ENCODE measurements at places on chromosomes 13 and 19.
A peak's percentile ranks its signal among the peaks of the same experiment; 100 is the strongest.

DNA sequence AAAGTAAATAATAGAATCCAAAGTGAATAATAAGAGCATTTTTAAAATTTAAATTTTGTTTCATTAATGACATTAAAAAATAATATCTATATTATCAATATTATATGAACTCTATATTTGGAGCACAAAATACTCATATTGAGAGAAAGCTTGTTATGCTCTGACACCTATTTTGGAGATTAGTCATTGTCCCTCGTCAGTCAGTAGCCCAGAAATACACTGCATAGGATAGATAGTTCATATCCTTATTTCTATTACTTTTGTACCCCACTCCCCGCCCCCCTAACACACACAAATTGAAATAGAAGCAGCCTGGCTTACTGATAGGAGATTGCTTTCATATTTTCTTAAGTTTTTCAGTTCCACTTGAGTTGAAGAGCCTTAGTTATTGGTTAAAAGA is 652.8 kb downstream of the PCDH9 start:
- DNase-seq, result no peak

GRCh38 chr19:11111117-11111770 is 22.0 kb downstream of the LDLR start:
- no peak for DNase-seq

DNA sequence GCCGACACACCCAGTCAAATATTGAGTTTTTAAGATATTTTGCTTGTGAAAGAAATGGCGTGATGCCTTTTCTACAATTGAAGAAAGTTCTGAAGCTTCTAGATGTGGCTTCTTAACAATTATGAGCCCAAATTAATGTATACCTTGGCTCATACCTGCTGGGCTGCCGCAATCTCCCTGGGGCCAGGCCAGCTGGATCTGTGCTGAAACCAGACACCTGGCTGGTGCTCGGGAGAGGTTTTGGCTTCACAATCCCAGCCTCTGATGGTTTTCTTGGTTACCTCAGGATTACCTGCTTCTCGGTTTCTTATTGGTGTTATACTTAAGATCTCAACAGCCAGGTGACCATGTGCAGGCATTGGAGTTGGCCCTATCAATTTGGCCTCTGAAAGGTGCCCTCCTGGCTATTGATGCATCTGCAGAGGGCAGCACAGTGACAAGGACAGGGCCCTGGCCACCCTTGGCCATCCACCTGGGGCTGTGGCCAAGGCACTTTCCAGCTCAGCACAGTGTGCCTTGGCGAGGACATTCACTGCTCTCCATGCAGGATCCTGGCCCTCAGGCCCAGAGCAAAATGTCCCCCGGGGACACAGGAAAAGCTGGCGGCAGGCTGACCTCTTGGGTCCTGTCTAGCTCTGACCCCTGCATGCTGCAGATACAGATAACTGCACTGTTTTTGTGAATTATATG is 305.0 kb downstream of the ZNF536 start:
- DNase-seq, result no peak

GRCh38 chr19:49957262-49957915 is 3.6 kb downstream of the SIGLEC11 start:
- DNase-seq, result no peak

DNA sequence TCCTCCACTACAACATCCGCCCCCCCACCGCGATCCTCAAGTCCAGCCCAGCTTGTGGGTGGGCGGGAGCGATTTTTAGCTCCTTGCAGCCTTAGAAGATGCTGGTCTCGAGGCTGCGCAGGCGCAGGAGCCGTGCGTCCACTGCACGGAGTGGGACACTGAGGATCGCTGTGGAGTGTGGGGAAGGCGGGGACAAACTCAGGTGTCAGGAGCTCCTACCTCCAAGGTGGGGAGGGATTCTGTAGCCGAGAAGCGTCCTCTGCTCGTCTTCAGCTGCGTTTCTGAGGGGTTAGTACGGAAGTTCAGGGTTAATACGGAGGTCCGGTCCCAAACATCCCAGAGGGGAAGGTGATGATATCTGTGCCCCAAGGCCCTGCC is at the start of gene RTBDN:
TSS of gene RTBDN (minus strand) at position 14 of the 378 bp plus-strand sequence. CDS start 4,600 bp downstream, outside the sequence.
- DNase-seq, result no peak

DNA sequence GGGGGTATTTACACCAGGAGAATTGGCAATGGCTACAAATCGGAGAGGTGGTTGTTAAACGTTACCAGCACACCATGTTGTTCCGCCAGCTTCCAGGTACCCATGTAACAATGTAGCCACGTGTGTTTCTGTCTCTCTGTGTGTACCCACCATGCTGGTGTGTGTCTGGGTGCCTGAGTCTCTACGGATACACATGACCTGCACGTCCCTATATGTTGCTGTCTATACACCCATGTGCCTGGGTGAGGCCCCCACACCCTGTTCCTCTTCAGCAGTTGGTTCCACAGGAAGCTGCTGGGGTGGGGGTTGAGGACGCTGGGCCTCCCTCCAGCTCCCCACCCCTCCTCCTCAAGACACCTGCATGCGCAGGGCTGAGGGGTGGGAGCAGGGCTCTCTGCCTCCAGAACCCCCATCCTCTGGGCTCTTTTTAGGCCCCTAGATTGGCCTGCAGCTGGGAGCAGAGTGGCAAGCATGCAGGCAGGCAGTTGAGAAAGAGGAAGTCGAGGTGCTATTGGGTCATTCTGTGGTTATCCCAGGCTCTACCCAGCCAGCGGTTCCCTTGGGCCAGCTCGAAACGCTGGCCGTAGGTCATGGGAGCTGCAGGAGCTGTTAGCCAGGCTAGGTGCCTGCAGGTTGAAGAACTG is at the start of gene ARHGEF18:
TSS of gene ARHGEF18 (plus strand) at position 351 of the 644 bp plus-strand sequence. CDS start 13,954 bp downstream, outside the sequence.
- peak; percentile 38 for DNase-seq

DNA sequence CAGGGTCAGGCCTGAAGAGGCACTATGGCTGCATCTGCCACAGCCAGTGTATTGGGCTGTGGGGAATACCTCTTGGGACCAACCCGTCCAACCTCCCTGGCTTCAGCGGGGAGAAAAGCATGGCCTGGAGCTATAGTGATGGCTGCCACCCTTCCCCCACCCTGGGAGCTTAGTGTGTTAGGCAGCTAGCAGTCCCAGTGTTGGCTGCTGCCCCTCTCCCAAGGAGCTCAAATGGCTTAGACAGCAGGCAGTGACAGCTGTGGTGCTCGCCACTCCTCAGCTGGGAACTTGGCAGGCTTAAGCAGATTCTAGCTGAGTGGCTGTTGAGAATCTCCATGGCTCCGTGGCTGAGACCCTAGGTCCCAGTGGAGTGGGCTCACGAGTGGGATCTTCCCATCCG is 19.7 kb downstream of the ACOD1 start:
- DNase-seq, result no peak

- DNase-seq, result no peak
Observed at GRCh38 chr13:104411141-104411765, 1345.0 kb upstream of the SLC10A2 start.

GRCh38 chr13:99553033-99553432 is 51.8 kb downstream of the TM9SF2 start:
- no peak for DNase-seq

- no peak for DNase-seq
Observed at GRCh38 chr19:23554548-23554947, 132.5 kb downstream of the ZNF675 start.

DNA sequence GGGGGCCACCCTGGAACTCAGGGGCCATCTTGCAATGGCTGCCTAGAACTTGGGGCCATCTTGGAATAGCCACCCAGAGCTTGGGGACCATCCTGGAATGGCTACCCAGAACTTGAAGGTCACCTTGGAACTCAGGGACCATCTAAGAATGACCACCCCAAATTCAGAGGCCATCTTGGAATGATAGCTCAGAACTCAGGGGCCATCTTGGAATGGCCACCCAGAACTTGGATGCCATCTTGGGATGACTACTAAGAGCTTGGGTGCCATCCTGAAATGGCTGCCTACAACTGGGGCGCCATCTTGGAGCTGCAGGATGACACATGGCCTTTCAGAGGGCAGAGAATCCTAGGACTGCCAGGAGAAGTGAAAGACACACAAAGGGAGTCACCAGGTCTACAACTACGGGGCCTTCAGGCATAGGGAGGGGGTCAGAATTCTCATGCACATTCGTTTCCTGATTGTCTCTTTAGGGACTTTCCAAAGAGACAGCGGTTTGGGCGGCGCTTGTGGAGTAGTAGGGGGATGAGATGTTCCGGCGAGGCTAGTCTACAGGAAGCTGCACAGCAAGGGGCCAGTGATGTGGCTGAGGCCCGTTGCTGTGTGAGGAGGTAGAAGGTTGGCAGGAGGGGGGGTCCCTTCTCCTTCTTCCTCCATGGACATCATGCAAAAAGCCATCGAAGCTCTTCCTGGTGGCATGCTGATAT is 125.0 kb downstream of the IER2 start:
- no peak for DNase-seq

DNA sequence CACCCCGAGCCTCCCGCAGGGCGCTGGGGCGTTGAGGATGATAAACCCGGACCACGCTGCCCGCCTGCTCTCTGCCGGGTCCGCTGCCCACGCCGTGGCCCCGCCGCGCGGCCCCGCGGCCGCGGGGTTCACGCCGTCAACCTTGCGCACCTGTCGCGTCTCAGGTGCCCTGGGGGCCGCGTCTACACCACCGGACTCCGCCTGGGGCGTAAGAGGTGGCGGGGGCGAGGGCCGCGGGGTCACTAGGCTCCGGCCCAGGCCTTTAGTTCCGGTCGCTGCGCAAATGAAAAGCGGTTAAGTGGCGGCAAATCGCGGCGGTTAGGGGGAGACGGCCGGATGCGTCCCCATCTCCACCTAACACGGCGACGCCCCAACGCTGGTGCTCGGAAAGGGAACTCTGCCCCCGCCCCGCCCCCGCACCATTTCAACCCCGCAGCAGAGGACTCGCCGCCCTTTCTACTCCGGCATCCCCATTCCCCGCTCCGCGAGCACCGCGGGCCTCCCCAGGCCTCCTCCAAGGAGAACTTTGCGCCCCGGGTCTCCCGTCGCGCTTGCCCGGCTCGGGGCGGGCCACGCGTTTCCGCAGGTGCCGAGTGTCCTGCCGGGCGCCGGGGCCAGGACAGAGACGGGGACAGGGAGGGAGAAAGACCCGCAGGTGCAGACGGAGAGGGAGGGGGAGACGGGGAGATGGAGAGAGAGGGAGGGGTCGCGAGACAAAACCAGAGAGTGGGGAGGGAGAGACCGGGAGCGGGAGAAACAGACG is 4.3 kb downstream of the ONECUT3 start:
- no peak for DNase-seq

GRCh38 chr19:31283701-31284100 is 65.5 kb downstream of the TSHZ3 start:
- no peak for DNase-seq

DNA sequence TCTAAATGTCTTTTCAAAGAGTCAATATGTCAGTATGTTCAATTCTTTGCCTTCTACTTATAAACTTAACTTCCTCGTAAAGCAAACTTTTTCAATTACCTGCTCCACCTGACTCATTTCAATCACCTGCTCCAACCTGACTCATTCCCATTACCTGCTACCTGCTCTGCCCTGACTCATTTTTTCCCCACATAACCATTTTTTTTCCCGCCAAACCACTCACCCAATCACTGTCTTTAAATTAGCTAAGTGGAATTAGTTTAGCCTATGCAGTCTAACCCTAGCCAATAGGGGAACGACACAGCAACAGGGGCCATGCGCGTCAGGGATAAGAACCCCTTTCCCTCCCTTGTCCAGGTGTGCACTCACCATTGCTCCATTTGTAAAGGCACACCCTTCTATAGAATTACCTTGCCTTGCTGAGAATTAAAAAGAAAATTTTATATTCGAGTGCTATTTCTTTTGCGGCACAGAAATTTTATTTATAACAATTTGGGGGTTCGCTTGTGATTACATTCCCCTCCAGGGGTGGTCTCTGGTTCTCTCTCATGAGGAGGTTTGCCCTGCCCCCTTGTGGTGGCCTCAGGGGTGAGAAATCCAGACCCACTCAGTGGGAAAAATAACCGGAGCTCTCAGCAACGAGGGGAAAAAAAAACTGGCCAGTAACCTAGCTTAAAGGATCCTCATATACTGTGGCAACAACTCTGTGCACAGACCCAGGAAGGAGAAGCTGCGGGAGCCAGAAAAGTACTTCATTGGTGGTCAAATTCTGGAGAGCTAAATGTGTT is 193.1 kb downstream of the ZNF486 start:
- no peak for DNase-seq

DNA sequence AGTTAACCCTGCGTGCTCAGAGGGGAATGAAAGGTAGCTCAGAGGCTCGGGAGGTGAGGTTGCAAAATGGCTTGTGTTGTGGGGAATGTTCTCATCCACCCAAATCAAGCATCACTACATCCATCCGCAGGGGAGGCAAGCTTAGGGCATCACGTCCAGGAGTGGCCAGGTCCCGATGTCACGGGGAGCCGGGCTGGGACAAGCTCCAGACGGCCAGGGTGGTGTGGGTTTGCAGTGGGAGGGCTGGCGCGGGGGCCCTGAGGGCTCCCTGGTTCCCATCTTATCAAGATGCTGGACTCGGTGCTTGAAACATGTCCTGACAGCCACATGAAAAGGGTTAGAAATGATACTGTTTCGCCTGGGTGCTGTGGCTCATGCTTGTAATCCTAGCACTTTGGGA is 25.8 kb downstream of the EPN1 start:
- DNase-seq, result no peak

- no peak for DNase-seq
Observed at GRCh38 chr13:78121001-78121400, 202.4 kb upstream of the EDNRB start.

GRCh38 chr13:76600081-76600480 is 286.1 kb downstream of the KCTD12 start:
- no peak for DNase-seq

DNA sequence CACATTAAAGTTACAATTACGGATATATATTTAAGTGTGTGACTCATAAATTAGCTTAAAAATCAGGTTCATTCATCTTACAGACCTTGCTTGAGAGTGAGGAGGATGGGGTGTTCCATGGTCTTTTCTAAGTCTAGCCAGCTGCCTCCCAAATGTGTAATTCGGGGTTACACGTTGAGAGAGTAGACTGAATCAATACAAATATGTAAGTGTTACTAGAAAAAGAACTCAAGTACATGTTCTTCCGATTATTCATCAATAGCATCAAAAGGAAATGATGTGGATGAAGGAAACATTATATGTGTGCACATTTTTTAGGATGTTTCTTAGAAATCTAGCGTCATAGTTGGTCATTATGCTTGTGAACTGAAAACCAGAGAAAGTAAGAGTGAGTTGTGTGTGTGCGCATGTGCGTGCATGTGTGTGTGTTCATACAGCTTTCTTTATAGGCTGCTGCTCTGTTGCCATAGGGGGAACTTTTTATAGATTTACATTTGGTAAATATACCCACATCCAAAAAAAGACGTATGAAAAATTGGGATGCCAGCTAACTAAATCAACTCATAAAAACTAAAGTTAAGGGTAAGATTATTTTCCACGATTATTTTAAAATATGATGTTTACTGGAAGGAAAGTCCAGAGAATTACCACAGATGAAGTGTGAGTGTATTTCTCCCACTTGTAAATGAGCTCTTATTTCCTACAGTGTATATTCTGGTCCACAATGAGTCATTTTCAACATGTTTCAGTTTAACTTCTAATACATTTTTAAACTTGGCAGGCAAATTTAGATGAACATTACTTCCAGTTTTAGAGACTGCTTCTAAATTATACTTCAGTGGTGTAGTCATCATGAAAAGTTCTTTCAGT is 82.4 kb downstream of the PIBF1 start:
- no peak for DNase-seq

GRCh38 chr13:29125191-29125933 is 305.2 kb downstream of the MTUS2 start:
- no peak for DNase-seq

- DNase-seq, result no peak
Observed at GRCh38 chr19:29191005-29191404, 21.9 kb downstream of the UQCRFS1 start.

- DNase-seq, result no peak
Observed at GRCh38 chr13:59906413-59907049, 257.2 kb downstream of the DIAPH3 start.

GRCh38 chr13:38868870-38869269 is 121.8 kb downstream of the STOML3 start:
- DNase-seq, result no peak

Measured in left colon (tissue), 2 donors.